GM23338 (cell line): ENCODE measurements at places on chromosomes 4 and X. TPM values are rescaled to one million over a fixed set of nuclear protein-coding genes. Genes with fewer than 3 reads are reported as not detected.

F8A2 gene
- total RNA-seq = not detected in 2 replicates

CCDC120 gene
- 6.8 and 9.9 TPM in 2 replicates for total RNA-seq

GRCh38 chrX:78024349-78025059, 55.1 kb upstream of the PGAM4 start:
- DNase-seq = peak; percentile 51

DNA sequence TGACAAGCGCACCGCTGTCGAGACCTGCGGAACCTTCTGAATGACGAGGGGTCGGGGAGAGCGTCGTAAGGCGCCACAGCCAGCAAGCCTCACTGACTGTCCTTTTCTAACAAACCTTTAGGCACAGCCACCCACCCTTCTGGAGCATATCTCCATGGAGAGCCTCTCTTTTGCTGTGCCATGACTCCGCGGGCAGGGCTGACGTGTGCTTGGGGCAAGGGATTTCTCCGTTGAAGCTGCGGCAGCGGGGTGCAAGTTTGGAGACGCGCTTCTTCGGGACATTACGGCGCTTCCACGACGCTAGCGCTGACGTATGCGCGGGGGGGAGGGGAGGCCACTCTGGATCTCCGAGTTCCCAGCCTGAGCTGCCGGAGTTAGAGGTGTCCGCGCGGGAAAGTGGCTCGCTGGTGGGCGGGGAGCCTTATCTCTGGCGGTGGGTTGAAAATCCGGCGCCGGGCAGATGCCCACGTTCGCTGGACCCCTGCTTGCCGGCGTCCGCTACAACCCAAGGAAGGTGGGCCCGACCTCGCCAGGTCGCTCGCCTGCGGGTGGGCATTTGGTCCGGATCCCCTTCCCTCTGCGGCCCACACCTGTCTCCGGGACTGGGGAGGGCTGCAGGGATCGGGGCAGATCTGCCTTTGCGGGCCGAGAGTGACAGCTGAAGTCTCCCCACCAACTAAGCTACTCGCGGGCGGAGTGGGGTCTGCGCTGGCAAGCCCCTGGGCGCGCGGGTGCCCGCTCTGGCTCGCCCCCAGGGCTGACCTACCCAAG, 543 bp upstream of the SLC10A7 start:
- peak; percentile 83 for DNase-seq

GRCh38 chr4:77104791-77105540, 29.2 kb upstream of the CCNI start:
- no peak for DNase-seq

- DNase-seq = no peak
Observed at GRCh38 chrX:110657073-110657472, 138.5 kb downstream of the CHRDL1 start.

GRCh38 chrX:9466124-9466495, 1.3 kb downstream of the TBL1X start:
- peak; percentile 41 for DNase-seq

GRCh38 chr4:22245294-22245693, 270.6 kb downstream of the ADGRA3 start:
- DNase-seq = no peak

- DNase-seq = no peak
Observed at GRCh38 chr4:2085496-2085901, 26.4 kb downstream of the NAT8L start.

DNA sequence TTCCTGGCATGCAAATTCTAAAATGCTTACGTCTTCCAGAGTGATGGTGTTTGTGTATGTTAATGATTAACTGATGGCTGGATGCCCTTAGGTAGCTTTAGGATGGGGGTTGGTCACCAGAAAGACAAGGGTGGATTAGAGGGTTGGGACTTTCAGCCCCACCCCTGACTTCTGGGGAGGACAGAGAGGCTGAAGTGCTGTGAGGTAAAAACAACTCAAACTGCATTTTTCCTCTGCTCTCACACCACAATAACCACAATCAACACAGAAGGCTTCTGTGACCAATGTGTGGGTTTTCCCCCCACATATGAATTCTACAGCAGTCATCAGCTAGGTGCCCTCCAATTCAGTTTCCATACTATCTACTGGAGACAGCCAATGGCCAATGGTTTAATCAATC, 18.7 kb upstream of the DDIT4L start:
- no peak for DNase-seq

DNA sequence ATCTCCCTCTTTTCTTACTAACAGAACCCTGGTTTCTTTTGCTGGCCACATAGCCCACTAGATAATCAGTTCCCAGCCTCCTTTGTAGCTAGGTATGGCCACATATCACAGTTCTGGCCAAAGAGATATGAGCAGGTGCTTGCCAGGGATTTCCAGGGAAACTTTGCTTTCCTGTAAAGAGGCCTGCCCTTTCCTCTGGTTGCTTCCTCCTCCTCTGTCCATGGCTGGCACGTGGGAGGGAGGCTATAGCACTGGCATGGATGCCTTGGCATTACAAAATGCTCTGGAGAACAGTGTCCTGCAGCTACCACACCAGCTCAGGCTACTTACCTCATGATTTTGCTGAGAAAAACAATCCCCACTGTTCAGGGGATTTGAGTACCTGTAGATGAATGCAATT, 27.5 kb downstream of the RAB33B start:
- DNase-seq = no peak

DNA sequence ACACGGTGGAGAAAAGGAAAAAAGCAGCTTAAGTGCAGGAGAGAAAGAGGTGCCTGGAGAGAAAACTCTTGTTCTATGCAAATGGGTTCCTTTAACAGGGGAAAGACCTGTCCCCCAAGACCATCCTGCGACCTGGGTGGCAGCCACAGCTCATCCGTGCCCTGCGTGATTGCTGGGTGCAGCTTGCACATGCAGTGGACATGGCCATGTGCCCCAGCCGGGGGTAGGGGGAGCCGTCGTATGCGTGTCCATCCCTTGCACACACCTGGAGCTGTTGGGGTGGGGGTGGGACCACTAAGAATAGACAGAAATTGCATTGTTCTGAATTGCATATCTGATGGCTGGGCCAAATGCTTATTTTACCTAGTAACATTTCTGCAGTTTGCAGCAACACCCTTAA, 171.9 kb downstream of the GUCY2F start:
- DNase-seq = no peak

GRCh38 chr4:159117564-159117963, 14.7 kb downstream of the RAPGEF2 start:
- DNase-seq = no peak

- DNase-seq = no peak
Observed at GRCh38 chr4:4574052-4574451, 32.2 kb upstream of the STX18 start.

- DNase-seq = peak; percentile 45
Observed at GRCh38 chr4:114649908-114650307, 51.3 kb downstream of the UGT8 start.
